ENCODE measurements at places on chromosomes 5 and 9.

DNA sequence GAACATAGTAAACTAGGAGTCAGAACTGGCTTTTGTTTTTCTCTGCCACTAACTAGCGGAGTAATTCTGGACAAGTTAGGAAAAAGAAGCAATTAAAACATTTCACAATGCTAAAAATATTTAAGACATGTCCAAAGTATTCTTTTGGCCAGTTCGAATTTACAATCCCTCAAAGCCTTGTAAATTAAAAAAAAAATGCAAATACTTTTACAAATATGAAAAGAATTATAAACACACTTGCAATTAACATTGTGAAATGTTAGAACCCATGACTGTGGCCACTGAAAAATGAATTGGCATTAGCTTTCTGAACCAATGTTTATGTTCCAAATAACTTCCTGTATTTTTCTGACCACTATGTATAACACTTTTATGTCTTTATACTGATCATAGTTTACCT is 2.2 kb downstream of the RAD1 start:
- no peak for DNase-seq

- peak; percentile 67 for DNase-seq
Observed at GRCh38 chr5:88883836-88884607, 1.0 kb upstream of the MEF2C start.

DNA sequence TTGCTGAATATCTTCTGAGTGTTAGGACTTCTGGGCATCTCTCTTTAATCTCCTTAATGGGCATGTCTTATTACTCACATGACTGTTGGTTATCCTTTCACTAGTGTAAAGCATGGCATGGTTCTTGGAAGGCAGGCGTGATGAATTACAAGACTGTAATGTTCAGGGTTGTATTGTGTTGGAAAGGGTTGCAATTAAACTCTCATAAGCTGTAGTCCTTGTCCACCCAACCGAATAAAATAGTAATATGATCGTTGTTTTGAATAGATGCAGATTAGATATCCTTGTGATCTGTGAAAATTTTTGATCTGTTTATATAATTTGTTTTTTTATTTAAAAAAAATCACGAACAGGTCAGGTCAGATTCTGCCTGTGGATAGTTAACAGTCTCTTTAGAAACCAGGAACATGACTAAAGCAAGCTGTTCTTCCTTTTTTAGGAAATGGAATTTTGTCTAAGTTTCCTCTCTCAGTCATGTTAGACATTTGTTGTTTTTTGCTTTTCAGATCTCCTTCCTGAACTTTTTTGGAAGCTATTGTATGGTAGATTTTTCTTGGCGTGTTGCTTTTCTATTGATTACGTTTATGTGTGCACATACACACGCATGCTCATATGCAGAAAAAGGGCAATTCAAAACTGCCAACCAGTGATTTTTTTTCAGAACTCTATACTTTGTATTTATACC is 121.8 kb downstream of the ARHGEF28 start:
- no peak for DNase-seq

- DNase-seq, result no peak
Observed at GRCh38 chr9:99016681-99017387, 73.1 kb downstream of the COL15A1 start.

- DNase-seq, result no peak
Observed at GRCh38 chr5:109416882-109417281, 7.1 kb upstream of the PJA2 start.

GRCh38 chr9:1469996-1470395 is 419.8 kb downstream of the DMRT2 start:
- no peak for DNase-seq

DNA sequence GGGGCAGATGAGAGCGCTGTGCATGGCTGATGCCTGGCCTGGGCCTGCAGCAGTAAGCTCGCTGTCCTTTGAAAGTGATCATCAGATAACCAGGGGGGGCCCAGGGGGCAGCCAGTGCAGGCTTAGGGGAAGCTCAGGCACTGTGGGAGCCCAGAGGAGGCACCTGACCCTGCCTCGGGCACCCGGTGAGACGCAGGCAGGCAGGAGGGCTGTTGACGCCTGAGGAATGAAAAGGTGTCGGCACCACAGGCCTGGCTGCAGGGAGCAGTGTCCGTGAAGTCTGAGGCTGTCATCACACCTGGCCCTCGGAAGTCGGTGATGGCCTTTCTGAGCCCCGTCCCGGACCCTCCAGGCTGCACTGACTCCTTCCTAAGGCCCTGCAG is 84.6 kb downstream of the RXRA start:
- DNase-seq, result no peak

GRCh38 chr9:132461281-132461896 is 51.4 kb downstream of the CFAP77 start:
- no peak for DNase-seq

- DNase-seq, result no peak
Observed at GRCh38 chr9:1207686-1208085, 157.5 kb downstream of the DMRT2 start.

GRCh38 chr5:176608142-176608705 is 1.7 kb downstream of the GPRIN1 start:
- DNase-seq, result no peak

- DNase-seq, result no peak
Observed at GRCh38 chr9:132942541-132943182, 1.8 kb downstream of the TSC1 start.

- no peak for DNase-seq
Observed at GRCh38 chr5:127423173-127423798, 94.2 kb upstream of the PRRC1 start.

DNA sequence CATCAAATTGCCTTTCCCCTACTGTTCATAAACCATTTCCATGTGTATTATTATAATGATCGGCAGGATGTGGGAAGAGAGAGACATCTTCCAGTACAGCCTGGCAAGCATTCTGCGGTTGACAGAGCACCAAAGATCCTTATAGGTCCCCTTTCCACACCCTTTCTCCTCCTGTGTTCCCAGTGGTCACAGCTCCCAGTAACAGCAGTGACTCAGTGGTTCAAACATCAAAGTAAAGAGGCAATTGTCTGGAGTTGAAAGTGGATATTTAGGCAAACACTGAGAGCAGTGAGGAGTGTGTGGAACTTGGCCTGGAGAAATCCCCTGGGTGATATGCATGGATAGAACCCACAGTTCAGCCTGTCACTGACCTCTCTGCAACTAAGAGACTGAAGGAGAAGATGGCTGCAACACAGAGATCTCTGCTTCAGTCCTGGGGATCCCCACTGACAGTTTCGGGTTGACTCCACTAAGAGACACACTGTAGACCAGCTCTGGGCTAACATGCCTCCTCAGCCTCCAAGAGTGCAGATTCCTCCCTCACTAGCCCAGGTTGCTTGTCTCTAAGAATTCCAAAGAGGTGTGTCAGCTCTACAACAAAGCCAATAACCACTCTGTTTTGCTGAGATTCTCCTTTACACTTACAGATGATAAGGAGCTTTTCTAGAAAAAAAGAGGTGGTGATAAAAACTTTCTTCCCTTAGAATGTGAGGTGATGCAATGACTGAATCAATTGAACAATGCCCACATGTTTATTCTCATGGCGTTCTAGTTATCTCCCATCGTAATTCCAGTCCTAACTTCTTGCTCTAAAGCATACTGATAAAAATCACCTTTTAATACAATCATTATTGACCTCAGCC is 94.4 kb upstream of the IL6ST start:
- DNase-seq, result no peak

GRCh38 chr9:114998326-114998725 is 67.9 kb upstream of the TNFSF8 start:
- no peak for DNase-seq

GRCh38 chr5:82445726-82446335 is 167.7 kb upstream of the RPS23 start:
- DNase-seq, result no peak

DNA sequence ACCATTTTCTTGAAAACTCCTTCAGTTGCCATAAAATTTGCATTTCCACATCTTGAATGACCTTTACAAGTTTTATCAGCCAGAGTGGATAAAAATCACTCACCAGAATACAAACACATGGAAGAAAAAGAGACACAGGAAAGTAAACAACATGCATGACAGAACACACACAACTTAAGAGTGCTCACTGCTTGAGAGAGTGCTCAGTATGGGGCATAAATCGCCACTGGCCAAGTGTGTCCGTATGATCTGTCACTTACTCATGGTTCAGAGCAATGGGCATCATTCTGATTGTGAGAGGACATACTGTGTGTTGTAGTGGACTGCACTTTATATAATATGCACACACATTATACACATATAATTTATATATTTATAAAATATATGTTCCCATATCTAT is 155.6 kb upstream of the NTRK2 start:
- DNase-seq, result no peak

DNA sequence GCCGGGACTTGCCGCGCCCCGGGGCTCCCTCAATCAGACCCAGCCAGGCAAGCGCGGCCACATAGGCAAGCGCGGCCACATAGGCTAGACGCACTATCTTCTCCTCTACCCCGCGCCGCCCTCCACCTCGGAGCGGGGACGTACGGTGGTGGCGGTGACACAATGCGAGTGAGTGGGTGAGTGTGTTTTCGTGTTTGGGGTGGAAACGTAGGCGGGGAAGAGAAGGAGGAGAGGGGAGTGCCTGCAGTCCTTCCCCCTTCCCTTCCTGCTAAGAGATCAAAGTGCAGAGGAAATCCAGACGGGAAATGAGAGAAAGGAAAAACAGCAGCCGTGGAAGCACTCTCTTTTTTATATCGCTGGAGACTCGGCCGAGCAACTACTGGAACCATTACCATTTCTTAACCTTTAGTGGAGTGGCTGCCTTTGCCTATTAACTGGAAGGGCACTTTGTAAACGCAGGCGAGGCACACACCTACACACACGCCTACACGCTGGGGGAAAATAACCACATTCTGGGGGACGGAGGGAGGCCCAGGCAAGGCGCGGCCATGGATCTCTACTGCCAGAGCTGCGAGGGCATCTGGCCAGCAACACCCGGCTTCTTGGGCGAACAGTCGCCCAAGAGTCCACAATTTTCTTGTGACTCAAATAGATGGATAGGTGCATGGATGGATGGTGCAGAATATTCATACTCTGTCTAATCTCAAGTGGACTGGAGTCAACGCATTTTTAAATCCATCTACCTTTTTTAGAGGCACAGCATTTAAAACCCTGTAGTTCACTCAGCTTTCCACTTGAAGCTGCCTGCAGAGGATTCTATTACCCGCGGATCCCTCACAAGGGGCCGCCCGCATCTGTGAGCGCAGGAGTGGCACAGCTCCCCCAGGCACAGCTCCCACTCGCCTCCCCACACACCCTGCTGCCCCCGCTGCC is 2.1 kb downstream of the EDIL3 start:
- no peak for DNase-seq

DNA sequence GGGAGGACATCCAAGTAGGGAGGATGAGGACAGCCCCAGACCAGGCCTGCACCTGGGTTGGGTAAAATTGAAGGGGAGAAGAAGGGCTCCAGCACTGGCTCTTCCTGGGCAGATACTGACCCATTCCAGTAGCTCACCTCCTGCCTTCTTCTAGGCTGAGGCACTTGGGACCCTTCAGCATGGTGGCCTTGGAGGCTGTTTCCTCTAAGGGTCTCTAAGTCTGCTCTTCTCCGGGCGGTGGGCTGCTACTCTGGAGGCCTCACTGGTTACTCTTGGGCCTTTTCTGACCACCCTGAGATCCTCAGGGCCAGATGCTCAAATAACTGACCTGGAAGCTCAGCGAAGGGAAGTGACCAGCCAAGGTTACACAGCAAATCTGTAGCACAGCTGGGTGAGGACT is 2.8 kb upstream of the TIFAB start:
- no peak for DNase-seq

- no peak for DNase-seq
Observed at GRCh38 chr5:115558388-115558956, 13.9 kb upstream of the FEM1C start.

DNA sequence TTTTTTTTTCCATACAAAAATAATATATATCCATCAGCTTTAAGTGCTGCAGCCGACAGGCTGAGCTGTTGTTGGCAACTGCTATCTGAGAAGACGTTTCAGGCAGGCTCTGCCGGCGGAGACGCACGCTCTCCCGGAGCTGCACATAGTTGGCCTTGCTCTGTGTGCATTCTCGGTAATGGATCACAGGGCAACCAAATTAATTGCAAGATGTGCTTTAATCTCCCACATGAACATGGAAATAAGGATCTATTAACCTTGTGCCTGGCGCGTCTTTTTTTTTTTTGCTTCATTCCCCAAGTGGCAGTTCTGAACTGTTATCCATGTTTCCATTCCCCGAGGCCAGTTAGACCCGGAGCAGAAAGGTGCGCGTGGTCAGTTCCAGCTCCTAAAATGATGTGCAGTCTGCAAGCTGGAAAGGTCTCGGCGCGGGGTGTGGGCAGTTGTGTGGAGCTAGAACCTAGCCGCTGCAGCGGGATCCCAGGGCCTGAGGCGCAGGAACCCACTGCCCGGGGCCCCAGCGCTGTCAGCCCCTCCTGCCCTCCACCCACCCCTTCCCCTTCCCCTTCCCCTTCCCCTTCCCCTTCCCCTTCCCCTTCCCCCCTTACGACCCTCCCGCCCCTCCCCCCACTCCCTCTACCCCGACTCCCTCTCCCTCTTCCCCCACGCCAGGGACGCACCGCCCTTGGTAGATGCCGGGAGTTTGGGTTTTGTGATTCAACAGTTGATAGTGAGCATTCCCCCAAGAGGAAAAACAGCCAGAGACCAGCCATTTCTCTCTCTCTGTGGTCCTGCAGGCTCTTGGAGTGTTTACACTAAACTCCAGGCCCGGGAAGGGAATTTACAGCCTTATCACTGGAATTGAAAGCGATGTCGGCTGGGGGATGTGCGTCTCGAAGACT is 137.8 kb downstream of the CEP120 start:
- DNase-seq, result no peak

- DNase-seq, result no peak
Observed at GRCh38 chr9:97794666-97795065, 58.4 kb upstream of the FOXE1 start.

GRCh38 chr9:96363175-96363967 is 20.1 kb downstream of the SLC35D2 start:
- DNase-seq, result no peak

GRCh38 chr5:158755986-158756385 is 343.7 kb downstream of the EBF1 start:
- no peak for DNase-seq

- no peak for DNase-seq
Observed at GRCh38 chr9:69797675-69798074, 22.9 kb upstream of the CFAP95 start.

DNA sequence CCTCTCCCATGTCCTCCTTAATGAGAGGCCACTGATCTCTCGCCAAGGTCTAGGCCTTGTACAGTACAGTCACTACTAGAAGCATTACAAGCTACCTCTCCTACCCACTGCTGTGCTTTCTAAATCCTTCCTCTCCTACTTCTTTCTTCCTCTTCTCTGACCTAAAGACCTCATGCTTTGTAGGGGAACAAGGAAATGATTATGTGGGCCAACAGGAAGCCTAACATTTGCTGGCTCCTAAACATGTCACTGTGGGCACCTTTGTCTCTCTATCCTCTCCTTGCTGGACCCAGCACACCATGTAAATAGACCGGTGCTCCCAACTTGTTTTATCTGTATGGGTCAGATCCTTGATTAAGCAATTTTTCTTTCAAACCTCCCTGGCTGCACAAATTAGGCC is 16.7 kb downstream of the SLC28A3 start:
- no peak for DNase-seq

GRCh38 chr5:58460732-58461286 is 923 bp upstream of the PLK2 start:
- DNase-seq, result peak; percentile 27

Data from CMK (cell line).